Tibial artery (tissue), 4 donors: ENCODE measurements at places on chromosomes 12 and 14.

GRCh38 chr12:124115496-124115895, 142.5 kb downstream of the ZNF664 start:
- DNase-seq: no peak

GRCh38 chr14:95196268-95196667, 38.9 kb upstream of the DICER1 start:
- no peak for DNase-seq

GRCh38 chr14:69518289-69519101, 34.0 kb downstream of the PLEKHD1 start:
- no peak for DNase-seq

- DNase-seq: no peak
These were observed 206.1 kb downstream of the SLC41A2 start for GRCh38 chr12:104752016-104752415.

- no peak for DNase-seq
These were observed 4.7 kb upstream of the PSMA6 start for GRCh38 chr14:35287431-35288013.

DNA sequence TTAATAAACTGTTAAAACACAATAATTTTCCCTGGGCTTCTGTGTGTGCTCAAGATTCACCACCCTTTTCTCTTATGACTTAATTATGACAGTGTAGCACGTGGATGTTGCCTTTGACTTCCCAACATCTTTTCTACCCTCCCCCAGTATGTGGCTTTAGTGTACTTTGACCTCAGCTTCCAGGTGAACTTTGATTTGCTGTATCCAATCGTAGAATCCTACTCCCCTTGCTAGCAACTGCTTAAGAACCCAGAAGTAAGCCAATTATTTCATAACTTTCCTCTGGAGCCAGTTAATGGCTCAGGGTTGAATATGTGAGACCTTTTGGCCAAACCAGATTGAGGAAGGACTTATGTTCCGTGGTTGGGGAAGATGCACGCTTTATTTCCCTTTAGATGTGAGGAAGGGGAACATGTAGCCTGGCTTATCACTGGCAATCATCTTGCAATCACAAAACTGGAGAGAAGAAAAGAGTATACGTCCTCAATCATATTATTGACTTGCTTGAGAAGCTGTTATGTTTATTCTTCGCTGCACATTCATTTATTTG, 259.6 kb upstream of the ATP2B1 start:
- no peak for DNase-seq

GRCh38 chr14:74426202-74426582, at the start of gene SYNDIG1L:
TSS of gene SYNDIG1L (minus strand) at chr14:74426210. CDS start at chr14:74409744, 16,466 bp downstream.
- no peak for DNase-seq

DNA sequence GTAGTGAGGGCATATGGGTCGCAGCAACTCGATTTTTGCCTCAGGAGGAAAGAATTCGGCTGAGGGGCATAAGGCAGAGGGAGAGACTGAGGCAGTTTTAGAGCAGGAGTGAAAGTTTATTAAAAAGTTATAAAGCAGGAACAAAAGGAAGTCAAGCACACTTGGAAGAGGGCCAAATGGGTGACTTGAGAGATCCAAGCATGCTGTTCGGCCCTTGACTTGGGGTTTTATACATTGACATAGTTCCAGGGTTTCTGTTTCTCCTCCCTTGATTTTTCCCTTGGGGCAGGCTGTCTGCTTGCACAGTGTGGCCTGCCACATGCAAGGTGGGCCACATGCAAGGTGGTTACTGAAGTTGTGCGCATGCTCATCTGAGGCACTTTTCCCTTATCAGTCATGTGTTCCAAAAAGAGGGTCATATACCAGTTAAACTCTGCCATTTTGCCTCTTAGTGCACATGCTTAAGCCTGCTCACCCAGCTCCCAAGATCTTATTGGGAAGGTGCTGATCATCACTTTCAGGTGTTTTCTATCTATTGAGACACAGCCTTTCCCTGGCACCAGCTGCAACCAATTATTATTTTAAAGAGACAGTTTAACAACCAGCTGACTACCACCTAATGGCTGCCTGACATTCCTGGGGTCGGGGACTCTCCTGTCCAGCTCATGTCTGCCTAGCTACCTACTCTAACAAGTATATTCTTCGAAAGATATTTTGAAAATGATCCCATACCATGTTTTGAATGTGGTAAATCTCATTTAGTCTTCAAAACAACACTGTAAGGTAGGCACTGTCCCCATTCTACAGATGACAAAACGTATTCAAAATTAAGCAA, 19.9 kb downstream of the PTGER2 start:
- DNase-seq: no peak

DNA sequence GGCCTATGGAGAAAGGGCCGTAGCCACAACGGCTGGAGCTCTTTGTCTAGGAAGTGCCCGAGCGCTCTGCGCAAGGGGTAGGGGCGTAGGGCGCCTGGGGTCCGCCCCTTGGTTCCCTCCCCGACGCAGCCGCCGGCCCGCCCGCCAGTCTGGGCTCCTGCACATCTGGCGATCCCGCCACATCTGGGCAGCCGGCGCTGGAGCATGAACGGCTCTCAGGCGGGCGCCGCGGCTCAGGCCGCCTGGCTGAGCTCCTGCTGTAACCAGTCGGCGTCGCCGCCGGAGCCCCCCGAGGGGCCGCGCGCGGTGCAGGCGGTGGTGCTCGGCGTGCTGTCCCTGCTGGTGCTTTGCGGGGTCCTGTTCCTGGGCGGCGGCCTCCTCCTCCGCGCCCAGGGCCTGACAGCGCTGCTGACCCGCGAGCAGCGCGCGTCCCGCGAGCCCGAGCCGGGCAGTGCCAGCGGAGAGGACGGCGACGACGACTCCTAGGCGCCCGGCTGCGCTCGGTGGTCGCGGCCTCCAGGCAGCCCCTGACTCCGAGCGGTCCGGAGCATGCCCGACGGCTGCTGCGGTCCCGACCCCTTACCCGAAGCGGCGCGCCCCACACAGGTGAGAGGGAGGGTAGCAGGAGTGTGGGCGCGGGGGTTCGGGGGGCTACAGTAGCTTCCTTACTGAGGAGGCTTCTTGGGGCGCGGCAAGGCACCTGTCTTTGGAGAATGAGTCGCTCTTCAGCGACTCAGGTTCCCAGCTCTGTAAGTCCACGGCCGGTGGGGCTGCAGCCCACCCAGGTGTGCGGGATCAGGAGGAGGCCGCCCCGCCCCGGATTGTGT, at the start of gene SMIM41:
TSS of gene SMIM41 (plus strand) at position 129 of the 827 bp plus-strand sequence. CDS start at position 205, 76 bp downstream.
- DNase-seq: no peak

DNA sequence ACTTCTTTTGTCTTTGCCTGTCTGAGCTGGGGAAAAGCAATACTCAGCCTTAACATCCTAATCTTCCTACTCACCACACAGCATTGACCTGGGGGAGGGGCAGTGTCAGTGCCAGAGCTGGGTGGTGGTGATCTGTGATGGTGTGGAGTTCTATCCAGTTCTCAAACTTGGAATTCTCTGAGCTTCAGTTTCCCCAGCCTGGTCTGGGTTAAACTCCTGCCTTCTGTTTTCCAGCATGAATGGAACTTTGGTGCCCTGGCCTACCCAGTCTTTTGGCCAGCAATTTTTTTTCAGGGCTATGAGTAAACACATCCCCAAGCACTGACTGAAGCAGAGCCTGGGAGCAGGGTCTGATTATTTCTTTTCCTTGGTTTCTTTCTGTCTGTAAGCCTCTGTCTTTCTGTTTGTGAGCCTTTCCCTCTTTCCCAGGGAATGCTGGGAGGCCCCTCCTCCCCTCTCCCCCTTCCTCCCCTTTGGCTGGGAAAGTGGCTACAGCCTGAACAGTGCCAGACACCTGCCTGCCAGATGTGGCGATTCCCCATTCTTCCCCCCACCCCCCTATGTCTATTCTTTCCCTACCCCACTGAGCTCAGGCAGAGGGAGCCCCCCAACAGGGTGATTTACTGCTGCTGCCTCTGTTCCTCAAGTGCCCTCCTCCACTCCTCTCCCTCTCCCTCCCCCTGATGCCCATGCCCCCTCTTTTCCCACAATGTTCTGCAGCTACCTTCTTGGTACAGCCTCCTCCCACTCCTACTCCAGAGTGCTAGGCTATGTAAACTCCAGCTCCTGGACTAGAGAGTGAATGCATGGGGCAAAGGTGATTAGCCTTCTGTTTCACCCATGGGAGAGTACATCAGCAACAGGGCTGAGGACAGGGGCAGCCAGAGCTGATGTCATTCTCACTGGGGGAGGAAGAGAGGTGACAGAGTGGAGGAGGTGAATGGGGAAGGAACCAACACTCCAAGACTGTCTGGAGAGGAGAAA, 11.1 kb downstream of the GPR84 start:
- no peak for DNase-seq

GRCh38 chr14:104888489-104889374, 23.7 kb downstream of the CEP170B start:
- peak; percentile 60 for DNase-seq

DNA sequence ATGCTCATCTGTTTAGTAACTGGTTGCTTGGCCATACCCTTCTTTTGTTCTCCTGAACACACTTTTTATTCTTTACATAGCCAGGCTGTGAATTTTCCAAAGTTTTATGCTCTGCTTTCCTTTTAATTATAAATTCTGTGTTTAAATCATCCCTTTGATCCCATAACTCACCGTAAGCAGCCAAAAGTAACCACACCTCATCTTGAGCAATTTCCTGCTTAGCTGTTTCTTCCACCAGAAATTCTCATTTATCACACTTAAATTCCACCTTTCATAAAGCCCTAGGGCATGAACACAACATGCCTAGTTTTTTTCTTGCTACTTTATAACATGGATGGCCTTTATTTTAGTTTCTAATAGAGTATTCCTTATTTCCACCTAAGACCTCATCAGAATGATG, 510.7 kb downstream of the C12orf50 start:
- no peak for DNase-seq

GRCh38 chr12:5881666-5882065, 63.4 kb downstream of the ANO2 start:
- no peak for DNase-seq

DNA sequence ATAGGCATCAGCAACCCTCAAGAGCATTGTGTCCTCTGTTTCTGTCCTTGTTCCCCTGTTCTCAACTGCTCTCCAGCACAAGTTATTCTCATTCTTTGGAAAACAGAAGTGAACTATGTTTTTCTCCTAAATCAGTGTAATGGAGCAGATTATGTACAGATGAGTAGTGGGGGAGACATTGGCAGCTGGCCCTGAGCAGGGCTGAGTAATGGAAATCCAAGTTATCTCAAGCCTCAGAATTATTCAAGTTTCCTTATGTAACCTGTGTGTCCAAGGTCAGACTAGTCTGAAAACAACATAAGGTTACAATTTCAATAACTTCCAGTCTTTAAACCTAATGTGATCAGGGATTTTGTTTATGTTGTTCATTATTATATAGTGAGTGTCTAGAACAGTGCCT, 116.1 kb upstream of the FUT8 start:
- DNase-seq: no peak

GRCh38 chr12:52535574-52535973, 15.4 kb upstream of the KRT5 start:
- DNase-seq: no peak

GRCh38 chr12:21248679-21249078, 86.0 kb downstream of the SLCO1A2 start:
- no peak for DNase-seq

- no peak for DNase-seq
These were observed 29.5 kb downstream of the PPP4R4 start for GRCh38 chr14:94203473-94204210.

DNA sequence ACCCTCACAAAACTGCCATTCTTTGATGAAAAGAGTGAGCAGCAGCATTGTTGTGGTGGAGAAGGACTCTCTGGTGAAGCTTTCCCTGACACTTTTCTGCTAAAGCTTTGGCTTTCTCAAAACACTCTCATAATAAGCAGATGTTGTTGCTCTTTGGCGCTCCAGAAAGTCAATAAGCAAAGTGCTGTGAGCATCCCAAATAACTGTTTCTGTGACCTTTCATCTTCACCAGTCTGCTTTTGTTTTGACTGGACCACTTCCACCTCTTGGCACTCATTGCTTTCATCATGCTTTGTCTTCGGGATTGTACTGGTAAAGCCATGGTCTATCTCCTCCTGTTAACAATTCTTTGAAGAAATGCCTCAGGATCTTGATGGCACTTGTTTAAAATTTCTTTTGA, 424.7 kb upstream of the TMPO start:
- DNase-seq: no peak

DNA sequence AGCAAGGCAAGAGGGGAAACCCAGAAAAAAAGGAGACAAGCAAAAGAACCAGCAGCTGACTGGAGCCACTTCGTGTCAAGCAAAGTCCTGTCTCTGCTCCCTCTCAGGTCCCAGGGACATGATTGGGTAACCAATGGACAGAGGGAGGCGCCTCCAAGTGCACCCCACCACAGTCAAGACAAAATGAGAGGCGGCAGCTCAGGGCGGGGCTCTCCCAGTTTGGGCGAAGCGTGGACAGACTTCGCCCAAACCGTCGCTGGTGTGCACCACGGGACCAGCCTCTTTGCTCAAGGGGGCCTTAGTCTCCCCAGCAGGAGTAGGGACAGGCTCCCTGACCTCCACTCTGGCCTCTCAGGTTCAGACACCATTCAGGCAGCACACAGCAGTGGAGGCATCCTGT, 1.5 kb upstream of the BEGAIN start:
- DNase-seq: no peak
